ENCODE measurements at places on chromosomes 16 and 17.
A peak's percentile ranks its signal among the peaks of the same experiment; 100 is the strongest.

DNA sequence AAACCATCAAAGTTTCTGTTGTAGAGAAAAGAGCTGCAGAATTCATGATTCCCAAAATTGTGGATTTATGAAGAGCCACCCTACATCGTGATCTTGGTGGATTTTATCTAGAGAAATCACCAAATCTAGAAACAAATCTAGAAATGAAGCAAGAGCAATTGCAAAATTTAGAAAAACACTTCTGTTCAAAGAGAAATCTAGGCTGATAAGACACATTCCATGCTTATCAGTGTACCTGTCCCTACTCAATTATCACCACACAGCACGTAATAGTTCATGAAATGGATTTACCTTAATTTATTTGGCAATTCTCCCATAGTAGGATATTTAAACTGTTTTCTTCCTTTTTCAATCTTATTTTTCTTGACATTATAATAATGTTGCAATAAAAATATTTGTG is 94.0 kb upstream of the NOL11 start:
- DNase-seq: no peak

DNA sequence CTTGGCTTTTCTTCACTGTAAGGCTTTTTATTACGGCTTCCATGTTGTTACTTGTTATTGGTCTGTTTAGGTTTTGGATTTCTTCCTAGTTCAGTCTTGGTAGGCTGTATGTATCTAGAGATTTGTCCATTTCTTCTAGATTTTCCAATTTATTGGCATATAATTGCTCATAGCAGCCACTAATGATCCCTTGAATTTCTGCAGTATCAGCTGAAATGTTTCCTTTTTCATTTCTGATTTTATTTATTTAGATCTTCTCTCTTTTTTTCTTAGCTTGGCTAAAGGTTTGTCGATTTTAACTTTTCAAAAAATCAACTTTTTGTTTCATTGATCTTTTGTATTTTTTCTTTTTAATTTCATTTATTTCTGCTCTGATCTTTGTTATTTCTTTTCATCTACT is 18.5 kb downstream of the NLRP1 start:
- no peak for DNase-seq

DNA sequence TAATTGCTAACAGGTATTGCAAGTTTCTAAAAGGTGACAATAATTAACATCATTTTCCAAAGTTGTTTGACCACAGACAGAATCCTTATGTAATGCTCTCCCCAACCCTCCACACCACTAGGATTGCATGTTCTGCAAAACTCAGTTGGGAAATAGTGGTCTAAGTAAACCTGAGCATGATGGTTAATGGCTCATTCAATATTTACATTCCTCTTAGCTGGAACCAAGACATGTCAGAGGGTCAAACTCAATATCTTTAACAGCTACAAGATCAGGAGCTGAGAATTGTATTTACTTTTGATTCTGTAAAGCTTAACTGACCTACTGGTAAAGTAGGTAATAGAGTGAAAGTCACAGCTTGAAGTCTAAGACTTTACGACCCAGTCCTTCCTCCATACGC is 10.2 kb downstream of the MFSD6L start:
- DNase-seq: no peak

- no peak for DNase-seq
These were observed 73.6 kb downstream of the METRNL start for GRCh38 chr17:83152745-83153611.

DNA sequence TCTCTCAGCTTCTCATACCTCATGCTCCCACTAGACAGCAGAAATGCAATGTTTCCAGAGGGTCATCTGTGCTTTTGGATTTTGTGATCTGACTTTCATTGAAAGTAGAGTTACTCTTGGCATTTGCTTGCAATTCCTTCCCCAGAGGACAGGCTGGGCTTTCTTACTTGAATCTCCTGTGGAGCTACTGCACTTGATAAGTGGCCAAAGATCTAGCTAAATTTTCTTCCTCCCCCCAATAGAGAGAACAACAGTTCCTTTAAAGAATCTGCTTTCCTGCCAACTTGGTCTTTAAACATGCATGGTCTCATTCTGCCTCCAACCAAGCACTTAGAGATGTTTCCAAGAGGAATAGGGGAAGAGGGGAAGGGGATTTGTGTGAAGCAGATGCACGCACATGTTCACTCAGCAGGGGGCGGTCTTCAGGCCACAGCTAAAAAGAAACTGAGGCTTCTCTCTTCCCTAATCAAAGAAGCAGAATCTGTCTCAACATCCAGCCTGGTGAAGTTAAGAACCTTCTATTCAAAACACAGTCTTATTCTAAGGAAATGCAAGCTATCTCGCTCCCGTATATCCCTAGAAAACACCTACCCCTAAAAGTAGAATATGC is 229.6 kb downstream of the ZFHX3 start:
- DNase-seq: no peak

GRCh38 chr17:75277664-75278071 is 6.6 kb upstream of the MIF4GD start:
- no peak for DNase-seq

GRCh38 chr17:80262291-80262690 is 1.6 kb downstream of the RNF213 start:
- DNase-seq: no peak

GRCh38 chr17:47229535-47230443 is 20.6 kb downstream of the MYL4 start:
- DNase-seq: peak; percentile 89

DNA sequence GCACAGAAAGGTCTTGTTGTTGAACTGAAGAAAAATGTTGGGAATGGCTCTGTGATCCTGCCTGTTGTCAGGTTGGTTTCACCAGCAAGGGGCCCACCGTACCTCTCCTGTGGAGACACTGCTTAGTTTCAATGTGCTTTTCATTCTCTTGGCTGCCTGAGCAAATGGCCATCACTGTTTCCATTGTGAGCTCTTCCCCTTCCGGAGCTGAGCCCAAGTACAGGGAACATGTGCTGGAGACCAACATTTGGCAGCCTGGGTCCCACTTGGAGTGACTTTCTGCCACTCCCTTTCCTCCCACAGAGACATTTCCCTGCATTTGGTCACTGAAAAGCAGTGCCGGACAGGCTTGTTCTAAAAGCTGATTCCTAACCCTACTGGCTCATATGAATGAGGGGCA is 23.1 kb downstream of the GABARAPL2 start:
- no peak for DNase-seq

GRCh38 chr17:47924785-47925677 is 16.3 kb upstream of the PNPO start:
- no peak for DNase-seq

GRCh38 chr16:20001856-20002707 is 71.6 kb downstream of the GPR139 start:
- no peak for DNase-seq

DNA sequence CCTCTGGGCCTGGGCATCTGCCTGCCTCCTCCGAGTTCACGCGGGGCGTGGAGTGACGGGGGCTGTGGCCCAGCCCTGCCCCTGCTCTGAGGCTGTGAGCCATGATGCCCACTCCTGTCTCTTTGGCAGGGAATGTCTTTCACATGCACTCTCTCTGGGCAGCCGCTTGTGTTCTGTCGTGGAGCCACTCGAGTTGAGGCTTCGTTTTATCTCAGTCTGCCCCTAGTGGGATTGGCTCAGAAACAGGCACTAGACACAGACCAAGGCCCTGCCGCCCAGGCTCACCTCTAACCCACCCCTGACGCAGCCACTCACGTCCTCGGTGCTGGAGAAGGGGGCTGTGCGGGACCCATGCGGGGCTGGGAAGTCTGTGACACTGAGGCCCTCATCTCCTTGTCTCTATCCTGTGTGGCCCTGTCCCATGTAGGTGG is 67.5 kb upstream of the KCTD5 start:
- DNase-seq: no peak

- no peak for DNase-seq
These were observed 52.5 kb downstream of the MRM1 start for GRCh38 chr17:36653856-36654255.

DNA sequence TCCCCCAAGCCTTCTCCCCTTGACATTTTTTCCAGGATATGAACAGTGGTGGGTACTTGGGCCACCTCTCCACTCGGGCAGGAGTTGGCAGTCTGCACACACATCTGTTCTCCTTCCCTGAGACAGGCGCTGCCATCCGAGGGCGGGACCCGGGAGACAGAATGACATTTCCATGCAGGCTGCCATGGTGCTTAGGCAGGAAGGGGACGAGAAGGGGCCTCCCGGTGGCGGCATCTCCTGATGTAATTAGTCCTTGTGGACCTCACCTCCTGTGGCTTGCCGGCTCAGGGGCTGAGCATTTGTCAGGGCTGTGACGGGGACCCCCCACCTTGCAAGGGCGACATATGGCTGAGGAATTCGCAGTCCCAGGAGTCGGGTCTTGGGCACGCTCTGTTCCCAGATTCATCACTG is 197.2 kb downstream of the FOXL1 start:
- DNase-seq: no peak

- DNase-seq: no peak
These were observed 53.2 kb downstream of the CDYL2 start for GRCh38 chr16:80751167-80751566.

Data from amniotic stem cell (primary cell).